GM12878 (cell line): ENCODE measurements at places on chromosomes 16 and 17. TPM values are rescaled to one million over a fixed set of nuclear protein-coding genes. Genes with fewer than 3 reads are reported as not detected.

- no peaks in the 10 kb centered on the region for H3K36me3 ChIP-seq
- no peaks in the 10 kb centered on the region; the same call in 1 of the 2 replicates for H3K27me3 ChIP-seq
- H3K4me3 ChIP-seq, result no peak within 1 kb of the TSS
- no peaks in the 10 kb centered on the region for H3K4me1 ChIP-seq
Measured at GRCh38 chr16:66918803-66919568, at the start of gene CDH16. CDH16 (minus strand) TSS chr16:66918885; CDS start chr16:66918065, 820 bp downstream.

- H3K4me1 ChIP-seq, result no peaks in the 10 kb centered on the region
- no peak overlapping the region for H3K4me3 ChIP-seq
Measured at GRCh38 chr16:9192746-9193145, 101.3 kb downstream of the HAPSTR1 start.

DNA sequence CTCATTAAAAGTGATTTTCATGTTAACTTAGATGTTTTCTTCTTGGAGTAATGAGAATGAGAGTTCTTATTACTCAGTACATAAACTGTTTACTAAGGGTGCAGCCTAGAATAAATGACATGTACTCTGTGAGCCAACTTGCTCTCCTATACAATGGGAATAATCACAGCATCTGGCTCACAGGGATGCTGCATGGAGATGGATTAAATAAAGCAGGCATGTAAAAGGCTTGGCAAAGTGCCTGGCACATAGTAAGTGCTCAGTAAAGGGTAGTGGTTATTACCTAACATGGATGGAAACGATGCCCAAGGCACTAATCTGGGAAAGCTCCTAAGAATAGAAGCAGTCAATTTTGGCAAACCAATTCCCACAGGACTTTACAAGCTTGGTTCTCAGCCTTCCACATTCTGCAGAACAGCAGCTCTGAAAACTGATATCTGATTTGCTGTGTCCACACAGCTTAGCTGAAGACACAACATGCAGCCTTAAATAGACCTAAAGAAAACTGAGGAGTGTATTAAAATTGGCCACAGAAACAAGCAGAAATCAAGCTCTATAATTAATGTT lies 176.1 kb downstream of the ABCC12 start:
- no peaks in the 10 kb centered on the region for H3K4me1 ChIP-seq
- H3K36me3 ChIP-seq, result no peaks in the 10 kb centered on the region
- H3K27me3 ChIP-seq, result no peaks in the 10 kb centered on the region
- no peak overlapping the region for H3K27ac ChIP-seq

GRCh38 chr17:40596261-40596919 lies 31.1 kb upstream of the CCR7 start:
- no peak overlapping the region for H3K4me3 ChIP-seq
- no peaks in the 10 kb centered on the region for H3K27me3 ChIP-seq
- H3K4me1 ChIP-seq, result peaks cover 49% of the 10 kb centered on the region
- H3K36me3 ChIP-seq, result no peaks in the 10 kb centered on the region

The KCTD19 gene
- total RNA-seq, result 4.9 and 5.2 TPM in 2 replicates

GRCh38 chr17:78324391-78325075 lies 35.3 kb downstream of the SOCS3 start:
- peaks cover 10% of the 10 kb centered on the region for H3K4me1 ChIP-seq
- no peak for DNase-seq
- no peaks in the 10 kb centered on the region for H3K36me3 ChIP-seq
- H3K27ac ChIP-seq, result no peak overlapping the region

The TBC1D28 gene
- total RNA-seq, result not detected in 2 replicates

The CCL1 gene
- 0.54 TPM in 1 of 2 replicates, not detected in the other for total RNA-seq

GRCh38 chr16:5187402-5187952 lies 89.9 kb upstream of the EEF2KMT start:
- DNase-seq, result no peak
- no peak overlapping the region for H3K27ac ChIP-seq
- no peaks in the 10 kb centered on the region for H3K27me3 ChIP-seq
- no peak overlapping the region for H3K4me3 ChIP-seq
- no peaks in the 10 kb centered on the region for H3K36me3 ChIP-seq

The PNMT gene
- total RNA-seq, result not detected in 2 replicates

The PLD6 gene
- total RNA-seq, result 15.4 and 15.5 TPM in 2 replicates

- H3K27ac ChIP-seq, result no peak overlapping the region
- DNase-seq, result no peak
- no peaks in the 10 kb centered on the region for H3K4me1 ChIP-seq
- no peak overlapping the region for H3K4me3 ChIP-seq
Measured at GRCh38 chr17:74295625-74296547, 21.9 kb downstream of the DNAI2 start.

GRCh38 chr16:2088759-2089358 lies 41.1 kb downstream of the TSC2 start:
- no peaks in the 10 kb centered on the region for H3K4me1 ChIP-seq

The KRT17 gene
- 2.4 and 2.7 TPM in 2 replicates for total RNA-seq

The ZNF19 gene
- 2.1 and 2.3 TPM in 2 replicates for total RNA-seq

GRCh38 chr16:543301-544164 lies 16.0 kb downstream of the CAPN15 start:
- H3K27ac ChIP-seq, result no peak overlapping the region
- no peaks in the 10 kb centered on the region for H3K27me3 ChIP-seq
- DNase-seq, result no peak
- H3K4me3 ChIP-seq, result no peak overlapping the region
- peaks cover 14% of the 10 kb centered on the region for H3K36me3 ChIP-seq

- H3K36me3 ChIP-seq, result peaks cover 12% of the 10 kb centered on the region; the same call in 1 of the 2 replicates
- no peak overlapping the region for H3K4me3 ChIP-seq
- no peaks in the 10 kb centered on the region for H3K27me3 ChIP-seq
Measured at GRCh38 chr17:14037453-14037852, 31.9 kb upstream of the COX10 start.

The CDRT15 gene
- total RNA-seq, result not detected in 2 replicates

GRCh38 chr17:74968361-74968780 lies 4.2 kb downstream of the HID1 start:
- no peaks in the 10 kb centered on the region for H3K4me1 ChIP-seq
- no peak overlapping the region for H3K27ac ChIP-seq
- no peak overlapping the region for H3K4me3 ChIP-seq
- no peaks in the 10 kb centered on the region for H3K36me3 ChIP-seq

DNA sequence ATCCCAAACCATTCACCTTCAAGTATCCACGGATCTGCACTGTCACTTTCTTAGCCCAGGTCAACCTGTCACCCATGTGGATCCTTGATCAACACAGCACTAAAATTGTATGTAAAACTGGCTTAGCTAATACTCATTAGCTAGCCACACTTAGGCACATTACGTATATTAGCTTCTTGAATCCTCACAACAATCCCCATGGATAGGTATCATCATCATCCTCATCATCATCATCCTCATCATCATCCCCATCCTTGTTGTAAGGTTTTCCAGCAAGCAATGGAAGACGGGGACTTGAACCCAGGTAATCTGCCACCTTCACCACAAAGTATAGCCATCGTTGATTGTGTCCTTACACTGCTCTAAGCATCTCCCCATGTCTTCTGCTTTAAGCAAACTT lies 184.3 kb downstream of the XYLT1 start:
- peaks cover 13% of the 10 kb centered on the region for H3K4me1 ChIP-seq
- H3K36me3 ChIP-seq, result no peaks in the 10 kb centered on the region
- no peak overlapping the region for H3K4me3 ChIP-seq
- H3K27ac ChIP-seq, result no peak overlapping the region
- DNase-seq, result no peak

DNA sequence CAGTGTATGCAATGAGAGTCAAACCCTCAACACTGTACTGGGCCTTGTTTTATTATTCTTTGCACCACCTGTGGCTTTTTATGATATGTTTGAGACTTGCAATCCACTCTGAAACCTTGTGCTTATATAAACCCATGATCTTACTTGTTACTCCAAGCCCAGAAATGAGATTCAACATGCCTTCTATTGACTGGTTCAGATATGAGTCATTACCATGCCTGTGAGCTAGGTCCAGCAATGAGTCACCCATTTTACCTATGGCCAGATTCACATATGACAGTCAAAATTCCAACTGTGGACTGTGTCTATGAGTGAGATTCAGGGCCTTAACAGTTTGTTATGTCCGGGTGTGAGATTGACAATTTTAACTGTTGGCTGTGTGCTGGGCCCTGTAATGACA lies 1846.1 kb downstream of the TP53TG3F start:
- no peaks in the 10 kb centered on the region for H3K27me3 ChIP-seq
- no peak overlapping the region for H3K27ac ChIP-seq
- H3K36me3 ChIP-seq, result no peaks in the 10 kb centered on the region
- H3K4me1 ChIP-seq, result no peaks in the 10 kb centered on the region
- no peak overlapping the region for H3K4me3 ChIP-seq
- DNase-seq, result no peak

DNA sequence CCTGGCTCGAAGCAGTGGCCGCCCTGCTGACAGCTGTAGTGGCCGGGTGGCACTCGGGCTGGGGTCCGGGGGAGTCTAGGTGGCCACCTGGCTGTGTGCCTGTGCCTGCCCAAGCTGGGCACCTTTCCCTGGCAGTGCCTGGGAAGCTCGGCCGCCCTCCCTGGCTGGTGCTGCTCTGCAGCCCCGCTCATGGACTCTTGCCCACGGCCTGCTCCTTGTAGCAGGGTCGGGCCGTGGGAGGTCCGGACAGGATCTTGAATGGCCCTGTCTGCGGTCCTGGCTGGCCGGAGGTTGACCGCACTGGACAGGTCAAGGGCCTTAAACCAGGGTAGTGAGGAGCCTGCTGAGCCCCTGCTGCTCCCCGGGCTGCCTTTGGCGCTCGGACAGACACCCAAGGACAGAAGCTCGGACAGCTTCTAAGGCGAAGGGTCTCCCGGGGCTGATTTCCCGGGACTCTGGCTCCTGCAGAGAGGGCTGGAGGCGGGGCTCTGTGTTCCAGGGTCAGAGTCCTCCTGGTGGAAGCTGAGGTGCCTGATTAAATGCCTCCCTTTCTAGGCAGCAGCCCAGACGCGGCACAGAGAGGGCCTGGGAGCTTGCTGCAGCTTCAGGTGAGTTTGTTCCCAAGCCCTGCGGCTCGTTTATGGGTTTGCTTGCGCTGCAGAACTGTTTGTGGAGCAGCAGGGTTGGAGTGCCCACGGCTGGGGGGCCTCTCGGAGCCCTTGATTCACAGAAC lies 6.0 kb downstream of the CAPN15 start:
- H3K27me3 ChIP-seq, result no peaks in the 10 kb centered on the region
- no peak for DNase-seq
- H3K36me3 ChIP-seq, result peaks cover 24% of the 10 kb centered on the region
- no peak overlapping the region for H3K27ac ChIP-seq

The MYH2 gene
- not detected in 2 replicates for total RNA-seq

The VTN gene
- total RNA-seq, result 1.3 TPM in 2 replicates

The KRTAP4-16 gene
- total RNA-seq, result not detected in 2 replicates

GRCh38 chr17:9009096-9009495 lies 12.2 kb upstream of the NTN1 start:
- H3K36me3 ChIP-seq, result no peaks in the 10 kb centered on the region
- H3K27ac ChIP-seq, result no peak overlapping the region
- no peak for DNase-seq
- H3K4me1 ChIP-seq, result no peaks in the 10 kb centered on the region
- H3K27me3 ChIP-seq, result peaks cover 6% of the 10 kb centered on the region

DNA sequence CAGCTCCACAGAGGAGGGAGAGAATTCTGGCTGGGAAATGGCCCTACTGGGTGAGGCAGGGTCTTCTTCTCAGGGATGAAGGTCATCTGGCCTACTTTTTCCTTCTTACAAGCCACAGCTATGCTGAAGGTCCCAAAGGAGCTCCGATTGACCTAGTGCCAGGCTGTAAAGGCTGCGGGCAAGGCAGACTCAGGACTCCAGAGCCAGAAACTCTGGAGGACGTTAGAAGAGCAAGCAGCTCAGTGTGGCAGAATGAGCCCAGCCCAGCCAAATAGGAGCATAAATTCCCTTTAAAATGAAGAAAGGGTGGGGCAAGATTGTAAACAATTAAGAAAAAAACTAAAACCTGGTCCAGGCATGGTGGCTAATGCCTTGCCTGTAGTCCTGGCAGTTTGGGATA lies 20.1 kb upstream of the CNOT1 start:
- H3K4me1 ChIP-seq, result no peaks in the 10 kb centered on the region
- H3K27me3 ChIP-seq, result no peaks in the 10 kb centered on the region
- no peak for DNase-seq
- H3K36me3 ChIP-seq, result no peaks in the 10 kb centered on the region
